ENCODE measurements at places on chromosomes 3 and 15.

GRCh38 chr3:4195006-4195405 lies 108.2 kb upstream of the SETMAR start:
- DNase-seq, result no peak

DNA sequence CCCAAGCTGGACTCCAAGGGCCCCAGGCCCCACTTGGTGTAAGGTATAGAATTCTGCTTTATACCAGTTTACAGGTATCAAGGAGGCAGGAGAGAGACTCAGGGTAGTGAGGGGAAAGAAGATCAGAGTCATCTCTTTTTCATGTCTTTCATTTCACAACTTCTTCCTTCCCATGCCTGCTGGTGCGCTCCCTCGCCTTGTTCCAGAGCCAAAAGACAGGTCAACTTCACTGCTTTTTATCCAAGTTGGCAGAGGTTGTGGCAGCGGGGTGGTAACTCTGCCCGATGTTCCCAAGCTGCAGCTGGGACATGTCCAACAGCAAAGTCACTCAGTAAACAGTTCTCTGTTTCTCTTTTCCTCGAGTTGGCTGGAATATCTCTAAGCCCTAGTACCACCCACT lies 86.3 kb upstream of the TCF12 start:
- no peak for DNase-seq

DNA sequence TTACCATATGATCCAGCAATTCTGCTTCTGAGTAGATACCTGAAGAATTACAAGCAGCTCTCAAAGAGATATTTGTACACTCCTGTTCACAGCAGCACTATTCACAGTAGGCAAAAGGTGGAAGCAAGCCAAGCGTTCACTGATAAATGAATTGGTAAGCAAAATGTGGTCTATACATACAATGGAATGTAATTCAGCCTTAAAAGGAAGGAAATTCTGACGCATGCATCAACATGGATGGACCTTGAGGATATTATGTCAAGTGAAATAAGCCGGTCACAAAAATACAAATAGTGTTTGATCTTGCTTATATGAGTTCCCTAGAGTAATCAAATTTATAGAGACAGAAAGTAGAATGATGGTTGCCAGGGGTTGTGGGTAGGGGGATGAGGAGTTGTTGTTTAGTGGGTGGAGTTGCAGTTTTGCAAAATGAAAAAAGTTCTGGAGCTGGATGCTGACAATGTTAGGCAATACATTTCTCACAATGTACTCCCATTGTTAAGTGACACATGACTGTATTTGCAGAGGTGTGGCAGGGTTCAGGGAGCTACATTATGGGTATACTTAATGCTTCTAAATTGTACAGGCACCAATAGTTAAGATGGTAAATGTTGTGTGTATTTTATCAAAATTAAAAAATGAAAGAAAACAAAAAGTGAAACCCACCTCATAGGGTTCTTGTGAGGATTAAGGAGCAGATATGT lies 26.7 kb downstream of the SLC6A1 start:
- no peak for DNase-seq

DNA sequence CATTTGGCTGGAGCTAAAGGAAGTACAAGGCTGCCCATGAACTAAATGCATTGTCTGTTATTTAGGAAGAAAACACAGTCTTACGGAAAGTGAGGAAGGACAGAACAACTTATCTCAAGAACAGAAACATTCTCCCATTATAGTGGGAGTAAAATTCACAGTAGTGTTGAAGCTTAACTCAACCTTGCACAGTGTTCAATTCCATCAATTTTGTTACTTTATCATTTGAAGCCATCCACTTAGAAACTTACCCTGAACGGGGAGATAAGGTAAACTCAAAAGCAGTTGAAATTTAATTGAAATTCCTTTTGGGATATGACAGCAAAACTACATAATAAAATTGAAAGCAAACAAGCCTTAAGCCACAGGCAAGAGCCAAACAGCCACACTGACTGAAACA lies 186.9 kb downstream of the PCCB start:
- DNase-seq, result no peak

GRCh38 chr3:59567661-59568060 lies 517.8 kb upstream of the CFAP20DC start:
- DNase-seq, result no peak

- DNase-seq, result no peak
These were observed 699.1 kb downstream of the MCTP2 start for GRCh38 chr15:94930441-94930840.

DNA sequence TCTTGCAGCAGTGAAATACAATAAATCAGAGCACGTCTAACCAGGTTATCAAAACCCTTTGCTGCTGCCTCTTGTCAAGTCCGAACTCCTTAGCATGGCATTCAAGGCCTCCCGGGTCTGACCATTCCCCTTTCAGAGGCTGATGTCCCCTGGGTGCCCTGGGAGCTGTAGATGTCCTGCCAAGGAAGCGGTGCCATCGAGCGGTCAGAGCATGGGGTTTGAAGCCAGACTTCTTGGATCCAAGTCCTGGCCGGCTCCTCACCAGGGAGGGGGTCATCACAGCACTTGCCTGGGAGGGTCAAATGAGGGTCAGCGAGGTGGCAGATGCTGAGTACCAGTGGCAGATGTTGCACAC lies 496 bp downstream of the TF start:
- DNase-seq, result no peak

DNA sequence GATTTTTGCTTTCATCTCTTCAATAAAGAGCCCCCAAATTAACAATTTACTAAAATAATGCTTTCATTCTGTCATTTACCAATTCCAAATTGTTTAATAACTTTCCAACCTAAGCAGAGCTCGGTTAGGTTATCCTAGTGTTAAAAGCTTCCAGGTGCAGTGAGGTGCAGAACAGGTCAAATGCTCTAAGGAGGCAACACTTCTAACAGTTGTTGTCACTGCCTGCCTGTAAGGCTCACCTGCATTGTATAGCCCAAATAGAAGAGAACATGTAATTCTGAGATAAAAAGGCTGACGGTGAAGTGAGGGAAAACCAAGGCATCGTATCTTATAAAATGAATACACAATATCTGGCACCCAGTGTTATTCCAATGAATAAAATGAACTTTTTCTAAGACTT lies 9.1 kb downstream of the ZNF280D start:
- no peak for DNase-seq

DNA sequence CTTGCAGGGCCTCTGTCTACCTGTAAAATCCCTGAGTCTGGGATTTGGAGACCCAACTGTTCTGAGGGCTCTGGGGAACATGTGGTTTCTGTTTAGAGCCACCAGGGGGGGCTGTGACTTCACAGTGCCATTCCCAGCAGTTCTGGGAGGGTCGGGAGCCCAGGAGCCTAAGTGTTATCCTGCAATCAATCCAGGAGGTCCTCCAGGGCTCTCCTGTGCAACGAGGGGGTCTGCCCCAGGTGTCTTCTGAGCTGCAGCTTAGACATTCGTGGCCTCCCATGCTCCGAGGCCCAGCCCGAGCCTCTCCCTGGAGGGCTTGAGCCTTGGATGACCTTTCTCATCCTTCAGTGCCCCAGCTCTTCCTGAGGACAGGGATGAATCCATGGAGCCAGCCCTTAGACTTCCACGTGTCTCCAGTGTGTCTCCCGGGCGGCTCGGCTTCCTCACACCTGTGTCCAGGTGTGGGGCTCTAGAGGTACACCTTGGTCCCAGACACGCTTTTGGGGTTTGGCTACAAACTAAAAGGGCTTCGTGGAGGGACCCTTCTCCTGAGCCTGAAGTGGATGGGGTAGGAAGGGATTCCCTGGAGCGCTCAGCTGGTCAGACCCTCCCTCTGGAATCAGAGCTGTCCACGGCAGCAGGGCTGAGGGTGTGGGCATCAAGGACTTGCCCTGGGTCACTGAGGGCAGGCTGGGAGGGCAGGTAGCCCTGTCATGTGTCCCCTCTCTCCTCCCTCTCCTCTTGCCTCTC lies 20.3 kb upstream of the ABTB1 start:
- DNase-seq, result no peak

DNA sequence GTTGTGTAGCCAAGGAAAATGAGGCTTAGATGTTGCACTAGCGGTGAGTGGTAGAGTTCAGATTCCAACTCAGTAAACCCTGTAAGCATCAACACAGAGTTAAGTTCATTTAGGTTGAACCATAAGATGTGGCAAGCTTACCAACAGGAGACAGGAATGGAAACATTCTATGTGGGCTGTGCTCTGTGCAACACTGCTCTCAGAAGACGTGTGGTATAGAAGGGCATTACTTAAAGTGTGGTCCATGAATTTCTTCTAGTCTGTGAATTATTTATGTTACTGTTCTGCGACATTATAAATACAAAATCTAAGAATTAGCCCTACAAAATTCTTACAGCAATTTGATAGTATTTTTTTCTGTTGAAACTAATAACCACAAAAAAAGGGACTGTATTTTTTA lies 213.3 kb downstream of the GRM7 start:
- no peak for DNase-seq

GRCh38 chr3:158272081-158272480 lies 162.2 kb downstream of the RSRC1 start:
- no peak for DNase-seq

DNA sequence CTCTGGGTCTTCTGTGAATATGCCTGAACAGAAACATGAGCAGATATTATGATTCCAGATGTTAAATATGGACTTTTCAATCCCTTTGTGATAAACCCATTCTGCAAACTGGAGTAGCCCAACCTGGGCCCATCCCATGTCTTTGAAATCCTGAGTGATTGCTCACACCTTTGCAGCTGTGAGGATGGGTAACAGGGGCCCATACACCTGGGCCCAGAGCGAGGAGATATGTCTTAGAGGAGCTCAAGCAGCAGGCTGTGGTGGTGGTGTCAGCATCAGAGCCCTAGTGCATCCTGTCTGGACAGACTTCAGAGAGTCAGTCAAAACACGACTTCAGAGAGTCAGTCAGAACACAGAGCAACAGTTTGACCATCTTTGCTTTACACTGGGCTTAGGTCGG lies 64.9 kb upstream of the LIMD1 start:
- DNase-seq, result no peak

DNA sequence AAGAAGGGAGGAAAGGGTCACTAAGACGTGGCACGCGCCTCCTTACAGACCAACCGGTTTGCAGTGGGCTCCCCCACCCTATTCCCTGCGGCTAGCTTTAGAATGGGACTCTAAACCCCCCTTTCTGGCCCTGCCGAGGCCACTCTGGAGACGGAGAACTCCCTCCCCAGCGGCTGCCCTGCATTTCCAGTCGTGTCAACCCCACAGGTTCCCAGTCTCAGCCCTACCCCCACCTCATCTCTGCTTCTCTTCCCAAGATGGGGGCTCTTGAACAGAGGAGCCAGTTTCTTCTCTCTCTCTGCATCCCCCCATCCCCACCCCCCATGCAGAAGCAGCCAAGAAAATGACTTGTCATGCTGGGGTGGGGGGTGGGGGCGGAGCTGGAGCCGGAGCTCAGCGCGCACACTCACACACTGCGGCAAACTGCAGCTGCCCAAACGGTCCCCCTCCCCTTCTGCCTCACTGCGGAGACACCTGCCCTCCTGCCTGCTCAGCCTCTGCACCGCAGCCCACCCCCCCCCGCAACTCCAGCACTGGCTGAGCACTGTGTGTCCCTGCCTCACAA lies 871 bp downstream of the MAP1A start:
- DNase-seq, result no peak
